MG63 (cell line): ENCODE measurements at places on chromosomes 2 and 18. TPM values are rescaled to one million over a fixed set of nuclear protein-coding genes. Genes with fewer than 3 reads are reported as not detected.

DNA sequence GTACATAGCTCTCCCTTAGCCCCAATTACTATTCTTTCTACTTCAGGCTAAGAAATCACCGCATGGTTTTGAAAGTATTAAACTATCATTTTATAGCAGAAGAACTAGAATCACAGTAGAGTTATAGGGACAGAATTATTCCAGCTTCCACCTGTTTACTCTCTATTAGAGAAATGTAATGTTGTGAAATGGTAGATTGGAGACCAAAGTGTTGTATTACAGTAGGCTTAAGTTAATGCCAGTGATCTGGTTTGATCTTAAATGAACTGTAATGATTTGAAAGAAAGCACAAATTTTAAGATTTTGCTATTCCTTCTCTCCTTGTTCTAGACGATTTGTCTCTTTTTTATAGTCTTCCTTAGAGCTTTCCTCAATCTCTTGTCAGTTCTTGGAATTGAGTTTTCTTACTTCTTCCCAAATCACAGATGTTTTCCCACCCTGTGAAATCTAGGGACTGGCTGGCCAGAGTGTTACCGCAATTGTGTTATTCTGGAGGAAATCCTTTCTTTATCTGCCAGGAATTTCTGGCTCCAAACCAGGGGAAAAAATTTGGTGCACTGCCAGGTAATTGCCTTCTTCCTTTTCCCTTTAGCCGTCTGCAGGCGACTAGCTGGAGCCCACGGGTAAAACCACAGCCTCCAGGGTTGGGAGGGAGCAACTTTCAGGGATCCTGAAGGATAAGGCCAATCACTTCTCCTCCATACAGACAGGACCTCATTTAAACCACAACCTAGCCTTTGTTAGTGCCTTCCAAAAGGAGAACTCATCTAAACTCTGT is 51.7 kb downstream of the NOP58 start:
- DNase-seq = peak; percentile 73

DNA sequence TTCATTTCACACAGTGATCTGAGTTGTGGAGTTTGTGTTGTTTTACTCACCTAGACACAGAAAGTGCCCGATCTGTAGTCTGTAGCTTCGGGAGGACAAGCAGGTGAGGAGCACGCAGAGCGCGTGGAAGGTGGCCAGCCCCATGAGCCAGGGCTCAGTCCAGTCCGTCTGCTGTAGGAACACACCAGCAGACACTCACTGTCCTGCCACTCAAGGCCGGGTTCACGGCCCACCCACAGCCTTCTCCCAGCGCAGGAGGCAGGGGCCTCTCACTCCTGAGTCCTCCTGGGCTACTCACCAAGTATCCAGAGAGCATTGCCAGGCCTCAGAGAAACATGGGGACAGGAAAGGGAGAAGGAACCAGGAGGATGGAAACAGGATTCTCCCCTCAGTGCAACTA is 1.7 kb downstream of the TMEM18 start:
- no peak for DNase-seq

DNA sequence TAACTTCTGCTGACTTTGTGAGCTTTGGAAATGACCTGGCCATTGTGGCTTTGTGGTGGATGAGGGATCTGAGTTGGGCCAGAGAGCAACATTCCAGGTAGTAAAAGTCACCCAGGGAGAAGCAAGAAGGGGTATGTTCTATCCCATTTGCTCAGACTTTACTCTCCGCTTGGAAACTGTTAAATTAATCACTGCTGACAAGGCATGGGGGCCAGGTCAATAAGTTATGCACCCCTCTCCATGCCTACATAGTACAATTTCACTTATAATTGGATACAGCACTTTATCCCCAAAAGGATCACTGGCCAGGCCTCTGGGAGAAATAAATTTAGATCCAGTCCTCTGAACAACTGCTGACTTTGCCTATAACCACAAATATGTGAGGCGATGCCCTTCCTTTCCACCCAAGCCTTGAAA is 92.1 kb downstream of the RPRM start:
- no peak for DNase-seq

GRCh38 chr2:233122541-233122940 is 62.4 kb downstream of the INPP5D start:
- DNase-seq = no peak

DNA sequence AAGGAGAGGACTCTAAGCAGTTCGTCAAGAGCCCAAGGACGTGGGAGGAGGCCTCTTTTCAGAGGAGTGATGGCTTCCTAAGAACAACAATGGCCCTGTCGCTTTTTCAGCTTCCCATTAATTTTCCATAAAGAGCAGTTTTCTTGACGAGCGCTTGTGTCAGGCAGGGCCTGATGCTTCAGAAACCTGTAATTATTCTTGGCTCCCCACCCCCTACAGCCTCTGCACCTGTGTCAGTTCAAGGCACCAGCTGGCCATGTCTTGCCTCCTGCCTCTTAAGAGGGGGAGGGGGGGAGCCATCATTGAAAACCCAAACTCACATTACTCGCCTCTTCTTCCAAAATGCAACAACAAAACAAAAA is 32.3 kb downstream of the KLF7 start:
- DNase-seq = no peak

DNA sequence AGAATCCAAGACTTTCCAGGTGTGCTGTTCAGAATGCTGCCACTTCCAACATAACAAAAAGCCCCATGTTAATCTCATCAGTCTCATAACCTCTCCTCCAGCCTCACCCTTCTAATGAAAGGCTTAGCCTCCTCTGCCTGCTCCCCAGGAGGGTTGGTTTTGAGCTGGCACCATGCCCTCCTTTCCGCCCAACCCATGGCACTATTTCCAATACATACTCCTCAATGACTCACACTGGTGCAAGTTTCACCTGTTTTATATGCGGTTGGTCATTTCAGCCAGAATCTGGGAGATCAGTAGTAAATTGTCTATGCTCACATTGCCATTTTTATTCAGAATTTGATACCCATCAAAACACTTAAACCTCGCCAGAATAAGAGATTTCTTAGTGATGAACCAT is 157.6 kb upstream of the NRP2 start:
- peak; percentile 59 for DNase-seq

GRCh38 chr2:26679867-26680266 is 12.7 kb upstream of the KCNK3 start:
- no peak for DNase-seq

DNA sequence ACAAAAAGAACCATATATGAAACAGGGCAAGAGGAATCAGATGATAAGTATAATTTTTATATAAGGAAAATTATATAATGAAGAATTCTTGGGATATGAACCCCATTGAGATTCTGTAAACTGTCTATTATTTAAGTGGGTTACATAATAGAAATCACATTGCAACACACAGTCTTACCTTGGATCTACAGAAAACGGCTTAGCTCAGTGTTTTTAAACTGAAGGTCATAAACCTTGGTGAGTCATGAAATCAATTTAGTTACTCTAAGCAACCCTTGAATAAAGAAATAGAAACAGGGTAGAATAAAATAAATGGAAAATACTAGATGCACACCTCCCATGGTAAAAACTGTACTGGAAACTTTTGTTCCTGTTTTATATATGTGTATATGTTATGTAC is 50.7 kb downstream of the METTL8 start:
- no peak for DNase-seq

DNA sequence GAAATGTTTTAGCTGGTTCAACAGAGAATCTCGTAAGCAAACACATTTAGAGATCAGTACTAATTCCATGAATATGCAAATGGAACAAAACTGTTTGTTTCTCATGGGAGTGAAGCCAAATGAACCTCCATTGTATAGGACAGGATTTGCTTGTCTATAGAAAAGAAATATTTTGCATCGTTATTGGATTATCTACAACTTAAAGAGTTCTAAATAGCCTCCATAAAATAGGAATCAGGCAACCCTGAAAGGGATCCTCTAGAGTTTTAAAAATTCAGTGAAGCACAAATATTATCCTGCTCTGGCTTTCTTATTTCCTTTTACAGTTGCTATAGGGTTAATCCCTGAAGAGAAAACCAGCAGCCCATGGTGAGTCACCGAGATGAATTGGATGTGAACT is 378.4 kb upstream of the NRXN1 start:
- DNase-seq = no peak

GRCh38 chr2:232838406-232838874 is 31.6 kb upstream of the SNORC start:
- no peak for DNase-seq

GRCh38 chr2:47177043-47177565 is 22.0 kb upstream of the STPG4 start:
- DNase-seq = no peak

GRCh38 chr18:50056185-50056584 is 138.8 kb downstream of the MYO5B start:
- DNase-seq = no peak

DNA sequence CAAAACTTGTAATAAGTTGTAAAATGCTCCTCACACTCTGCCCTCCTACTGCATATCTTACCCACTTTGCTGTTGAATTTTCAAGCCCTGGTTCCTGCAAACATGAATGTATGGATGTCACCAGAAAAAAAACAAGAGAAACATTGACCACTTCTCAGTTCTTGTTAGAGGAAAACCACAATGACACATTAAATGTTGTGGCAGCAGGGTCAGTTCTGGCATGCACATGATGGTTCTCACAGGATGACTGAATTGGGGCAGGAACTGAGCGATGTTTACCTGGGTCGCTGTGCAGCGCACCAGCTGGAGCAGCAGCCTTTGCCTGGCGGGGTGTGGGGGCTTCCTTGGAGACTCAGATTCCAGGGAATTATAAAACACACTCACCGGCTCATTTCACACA is 14.0 kb upstream of the PRKCE start:
- peak; percentile 12 for DNase-seq

GRCh38 chr18:2471523-2471922 is 99.8 kb downstream of the METTL4 start:
- no peak for DNase-seq

DNA sequence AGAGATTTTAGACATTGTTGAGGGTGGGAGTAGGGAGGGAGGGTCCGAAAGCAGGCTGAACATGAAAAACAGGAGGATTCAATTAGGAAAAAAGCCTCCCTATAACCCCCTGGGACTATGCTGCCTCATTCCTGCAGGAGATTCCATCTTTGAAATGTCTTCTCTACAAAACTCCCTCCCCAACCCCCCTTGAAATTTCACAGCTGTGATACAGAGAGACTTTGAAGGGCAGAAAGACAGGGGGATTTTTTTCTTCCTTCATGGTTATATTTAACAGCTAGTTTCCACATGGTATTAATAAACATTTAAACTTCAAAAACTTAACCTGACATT is 57.6 kb downstream of the TRIB2 start:
- no peak for DNase-seq

- no peak for DNase-seq
These were observed 70.3 kb upstream of the IL1R2 start for GRCh38 chr2:101921319-101921952.

GRCh38 chr18:73793386-73793785 is 354.2 kb downstream of the FBXO15 start:
- peak; percentile 2 for DNase-seq

DNA sequence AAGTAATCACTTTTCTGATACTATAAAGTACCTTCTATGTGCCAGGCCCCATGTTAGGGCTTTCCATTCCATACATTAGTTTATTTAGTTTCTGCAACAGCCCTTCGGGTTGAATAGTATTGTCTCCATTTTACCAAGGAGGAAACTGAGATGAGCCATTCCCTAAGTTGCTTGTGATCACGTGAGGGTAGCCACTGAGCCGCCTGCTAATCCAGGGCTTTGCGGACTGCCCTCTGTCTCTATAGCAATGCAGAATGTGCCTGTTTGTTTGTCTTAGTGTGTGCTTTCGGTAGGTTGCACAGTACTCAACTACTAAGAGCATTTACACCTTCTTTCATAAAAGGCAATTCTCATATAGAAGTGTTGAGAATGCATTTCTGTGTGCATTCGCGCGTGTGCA is 5.0 kb downstream of the EMILIN2 start:
- no peak for DNase-seq

- no peak for DNase-seq
These were observed 91.7 kb downstream of the KLF7 start for GRCh38 chr2:207073801-207074678.

- DNase-seq = no peak
These were observed 35.0 kb downstream of the MARS2 start for GRCh38 chr2:197740200-197740599.

- no peak for DNase-seq
These were observed 370.8 kb downstream of the DSEL start for GRCh38 chr18:67145586-67146292.

DNA sequence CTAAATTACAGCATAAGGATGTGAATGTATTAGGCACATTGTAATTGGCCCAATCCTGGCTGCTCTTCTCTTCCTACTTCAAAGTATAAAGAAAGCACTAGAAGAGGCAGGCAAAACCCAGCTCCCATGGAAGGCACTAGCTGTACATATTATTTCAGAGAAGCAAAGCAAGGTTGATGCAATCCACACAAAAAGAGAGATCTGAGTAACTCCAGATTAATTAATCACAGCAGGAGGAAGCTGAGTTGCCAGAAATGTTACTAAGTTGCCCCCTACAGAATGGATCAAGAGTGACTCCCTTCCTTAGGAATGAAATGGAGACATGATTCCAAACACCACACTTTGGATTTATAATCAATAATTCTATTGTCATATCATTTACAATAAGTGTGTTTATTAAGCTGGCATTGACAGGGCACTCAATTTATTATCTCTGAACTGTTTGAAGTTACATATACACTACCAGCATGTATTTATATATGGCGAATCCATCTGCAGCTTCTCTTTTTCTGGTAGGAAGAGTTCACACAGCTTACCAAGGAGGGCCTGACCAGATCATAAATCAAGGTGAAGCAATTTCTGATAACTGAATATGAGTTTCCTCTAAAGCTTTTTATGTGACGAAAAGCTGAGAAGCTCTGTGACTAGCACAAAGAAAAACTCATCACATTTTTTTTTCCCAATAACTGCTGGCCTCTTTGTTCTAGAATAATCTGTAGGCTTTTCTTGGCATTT is 393.1 kb upstream of the LYPD1 start:
- no peak for DNase-seq

- peak; percentile 51 for DNase-seq
These were observed 23.6 kb downstream of the ALPK2 start for GRCh38 chr18:58605027-58606020.

DNA sequence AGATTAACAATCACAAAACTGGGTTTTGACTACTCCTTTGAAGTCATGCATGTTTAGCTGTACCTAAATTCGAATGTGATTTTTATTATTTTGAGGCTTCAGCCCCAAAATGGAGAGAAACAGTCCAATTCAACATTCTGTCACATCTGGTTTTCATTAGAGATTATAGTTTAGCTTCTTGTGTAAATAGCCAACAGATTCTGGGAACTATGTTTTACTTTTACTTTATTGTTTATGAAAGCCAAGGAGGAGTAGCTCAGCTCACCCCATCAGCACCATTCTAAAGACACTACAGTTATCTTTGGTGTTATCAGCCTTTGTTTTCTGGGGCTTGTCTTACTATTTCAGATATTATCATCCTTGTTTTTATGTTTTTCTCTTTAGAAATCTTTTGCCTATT is 465.0 kb upstream of the CWC22 start:
- no peak for DNase-seq

- DNase-seq = no peak
These were observed 83.9 kb downstream of the RPE start for GRCh38 chr2:210086292-210086691.

GRCh38 chr2:88765154-88765888 is 73.8 kb downstream of the RPIA start:
- DNase-seq = peak; percentile 43

- no peak for DNase-seq
These were observed 72.9 kb downstream of the PRKCE start for GRCh38 chr2:45724335-45724734.

The ERFE gene
- 11.1 and 24.6 TPM in 2 replicates for total RNA-seq

The PDE11A gene
- 0.13 and 0.25 TPM in 2 replicates for total RNA-seq

The EGR4 gene
- total RNA-seq = not detected in 2 replicates

The IFIH1 gene
- total RNA-seq = 3.0 and 3.5 TPM in 2 replicates
